Ecto neural progenitor cell (in vitro differentiated cells): ENCODE measurements at places on chromosomes 4 and X.

- no peak for DNase-seq
Observed at GRCh38 chr4:39062094-39062769, at the start of gene KLHL5. KLHL5 (plus strand) TSS chr4:39062232; CDS start chr4:39062653, 421 bp downstream.

- DNase-seq = no peak
Observed at GRCh38 chr4:121551271-121551670, 145.5 kb downstream of the ANXA5 start.

- DNase-seq = no peak
Observed at GRCh38 chr4:140630246-140630645, 61.5 kb upstream of the UCP1 start.

GRCh38 chr4:141329174-141329569 is 108.5 kb downstream of the ZNF330 start:
- DNase-seq = no peak

- no peak for DNase-seq
Observed at GRCh38 chrX:49250066-49250465, 14.4 kb downstream of the FOXP3 start.

DNA sequence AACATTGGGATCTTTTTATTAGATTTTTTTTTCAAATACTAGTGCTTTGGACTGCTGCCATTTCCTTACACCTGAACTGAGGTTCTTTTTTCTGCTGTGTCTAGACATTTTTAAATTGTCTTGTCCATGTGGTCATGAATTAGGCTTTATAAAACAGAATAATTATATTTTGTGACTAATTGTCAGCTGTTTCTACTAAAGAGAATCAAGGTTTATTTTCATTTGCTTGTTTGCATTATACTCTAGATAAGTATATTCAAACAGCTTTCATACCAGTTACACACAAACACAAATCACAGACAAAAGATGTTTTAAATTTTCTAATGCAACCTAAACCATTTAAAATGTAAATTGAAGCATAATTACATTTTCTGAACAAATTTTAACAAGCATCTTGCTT is 194.7 kb downstream of the GALNTL6 start:
- no peak for DNase-seq

DNA sequence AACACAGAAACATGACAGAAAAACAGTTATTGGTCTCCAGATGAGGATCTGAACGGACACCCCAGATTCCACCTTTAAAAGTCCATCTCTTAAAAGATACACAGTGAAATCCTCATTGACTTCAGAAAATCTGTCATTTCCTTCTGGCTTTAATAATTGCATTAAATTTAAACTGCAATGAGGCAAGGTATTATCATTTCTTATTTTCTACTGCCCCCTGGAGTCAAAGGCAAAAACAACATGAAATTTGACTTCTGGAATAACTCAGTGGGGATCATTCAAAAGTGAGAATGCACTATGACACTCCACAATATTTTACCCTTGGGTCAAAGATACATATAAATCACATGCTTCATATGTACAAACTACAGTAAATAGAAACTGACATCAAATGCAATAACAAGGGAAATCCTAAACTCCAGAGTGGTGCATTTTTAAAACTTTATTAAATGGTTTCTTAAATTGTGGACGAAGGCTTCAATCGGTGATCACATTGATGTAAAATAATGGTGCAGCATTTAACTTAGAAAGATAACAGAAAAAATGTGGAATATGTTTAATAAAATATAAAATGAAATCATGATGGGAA is 56.4 kb upstream of the SPANXN1 start:
- no peak for DNase-seq
